Activated CD4-positive, alpha-beta T cell treated with anti-CD3 and anti-CD28 coated beads, Interleukin-2, amount 50 U/mL, for 24 hours (primary cell): ENCODE measurements at places on chromosomes 16 and 17.

DNA sequence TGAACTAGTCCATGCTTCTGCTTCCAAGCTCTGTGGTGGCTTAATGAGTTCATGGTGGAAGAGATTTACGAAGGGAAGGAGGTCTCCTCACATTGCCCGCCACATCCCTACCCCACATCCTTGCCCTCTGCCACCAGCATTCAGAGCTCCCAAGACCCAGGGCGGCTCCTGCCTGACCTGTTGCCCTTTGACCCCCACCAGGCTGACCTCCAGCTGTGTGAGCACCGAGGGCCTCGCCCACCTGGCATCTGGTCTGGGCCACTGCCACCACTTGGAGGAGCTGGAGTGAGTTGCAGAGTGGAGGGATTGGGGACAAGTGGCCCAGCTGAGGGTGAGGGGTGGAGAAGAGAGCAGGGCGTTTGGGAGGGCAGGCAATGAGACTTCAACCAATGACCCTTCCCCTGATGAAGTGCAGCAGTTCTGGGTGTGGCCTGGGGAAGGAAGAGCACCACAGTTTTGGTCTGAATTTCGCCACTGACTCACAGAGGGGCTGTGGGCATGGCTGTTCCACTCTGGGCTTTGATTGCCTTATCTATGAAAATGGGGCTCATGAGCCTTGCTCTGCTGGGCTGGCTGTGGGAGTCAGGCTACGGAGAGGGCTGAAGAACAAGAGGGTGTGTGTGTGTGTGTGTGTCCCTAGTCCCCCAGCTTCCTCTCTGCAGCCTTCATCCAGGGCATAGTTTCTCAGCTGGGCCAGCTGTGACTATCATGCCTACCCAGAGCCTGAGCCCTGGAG lies 22.6 kb upstream of the CPNE2 start:
- no peak for DNase-seq

GRCh38 chr16:88194397-88195268 lies 188.1 kb upstream of the ZNF469 start:
- DNase-seq = no peak

DNA sequence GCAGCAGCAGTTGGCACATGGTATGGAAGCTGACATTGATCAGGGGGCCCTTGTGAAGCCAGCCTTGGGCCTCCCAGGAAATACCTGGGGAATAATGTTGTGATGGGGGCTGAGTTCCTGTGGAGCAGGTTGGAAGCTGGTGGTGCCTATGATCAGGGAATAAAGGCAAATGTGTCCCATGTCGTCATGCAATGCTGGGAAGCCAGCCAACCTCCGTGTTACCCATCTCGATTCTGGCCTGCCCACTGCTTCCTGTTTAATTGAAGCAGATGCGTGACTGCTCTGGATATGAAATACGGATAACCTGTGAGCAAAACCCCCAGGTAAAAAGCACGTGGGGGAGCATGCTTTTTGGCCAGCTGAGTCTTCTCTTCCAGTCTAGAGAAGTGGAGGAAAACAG lies 580.4 kb upstream of the HSBP1 start:
- no peak for DNase-seq

GRCh38 chr16:554640-555365 lies 5.4 kb upstream of the PRR35 start:
- DNase-seq = no peak

GRCh38 chr16:60170196-60170595 lies 1436.1 kb upstream of the GOT2 start:
- DNase-seq = no peak

- DNase-seq = no peak
These were observed 16.7 kb downstream of the DNAJA3 start for GRCh38 chr16:4442371-4442770.

DNA sequence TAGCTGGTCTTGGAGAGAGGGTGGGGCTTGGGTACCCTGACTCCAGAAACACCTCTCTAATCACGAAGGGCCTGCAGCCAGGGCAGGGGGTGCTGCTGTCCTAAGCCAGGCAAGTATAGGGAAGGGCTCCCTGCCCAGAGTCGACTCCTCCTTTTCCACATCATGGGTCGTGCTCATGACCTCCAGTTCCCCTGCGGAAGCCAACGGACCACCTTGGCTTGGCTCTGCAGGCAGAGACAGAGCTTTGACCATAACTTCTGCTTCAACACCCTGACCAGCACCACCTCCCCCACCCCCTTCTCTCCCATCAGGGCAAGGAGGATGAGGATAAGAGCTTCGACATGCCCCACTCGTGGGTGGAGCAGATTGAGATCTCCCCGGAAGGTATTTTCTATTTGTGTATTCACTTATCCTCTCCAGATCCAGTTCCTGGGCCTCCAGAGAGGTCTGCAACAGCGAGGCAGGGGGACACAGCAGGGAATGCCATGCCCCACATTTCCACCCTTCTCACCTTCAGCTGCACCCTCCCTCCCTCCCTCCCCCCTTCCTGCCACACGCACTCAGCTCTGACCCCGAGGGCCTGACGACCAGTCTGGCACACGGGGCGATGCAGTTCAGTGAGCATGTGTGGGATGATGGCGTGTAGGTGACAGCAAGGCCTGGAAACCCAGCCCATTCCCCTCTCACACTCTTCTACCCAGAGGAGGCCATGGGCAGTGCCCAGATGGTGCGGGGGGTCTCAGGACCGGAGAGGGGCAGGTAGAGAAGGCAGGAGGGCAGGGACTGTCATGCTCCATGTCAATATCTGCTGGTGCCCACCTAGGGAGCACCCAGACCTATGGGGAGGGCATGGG lies 14.0 kb upstream of the KATNB1 start:
- no peak for DNase-seq

- DNase-seq = no peak
These were observed 26.8 kb upstream of the PMFBP1 start for GRCh38 chr16:72198771-72199201.

DNA sequence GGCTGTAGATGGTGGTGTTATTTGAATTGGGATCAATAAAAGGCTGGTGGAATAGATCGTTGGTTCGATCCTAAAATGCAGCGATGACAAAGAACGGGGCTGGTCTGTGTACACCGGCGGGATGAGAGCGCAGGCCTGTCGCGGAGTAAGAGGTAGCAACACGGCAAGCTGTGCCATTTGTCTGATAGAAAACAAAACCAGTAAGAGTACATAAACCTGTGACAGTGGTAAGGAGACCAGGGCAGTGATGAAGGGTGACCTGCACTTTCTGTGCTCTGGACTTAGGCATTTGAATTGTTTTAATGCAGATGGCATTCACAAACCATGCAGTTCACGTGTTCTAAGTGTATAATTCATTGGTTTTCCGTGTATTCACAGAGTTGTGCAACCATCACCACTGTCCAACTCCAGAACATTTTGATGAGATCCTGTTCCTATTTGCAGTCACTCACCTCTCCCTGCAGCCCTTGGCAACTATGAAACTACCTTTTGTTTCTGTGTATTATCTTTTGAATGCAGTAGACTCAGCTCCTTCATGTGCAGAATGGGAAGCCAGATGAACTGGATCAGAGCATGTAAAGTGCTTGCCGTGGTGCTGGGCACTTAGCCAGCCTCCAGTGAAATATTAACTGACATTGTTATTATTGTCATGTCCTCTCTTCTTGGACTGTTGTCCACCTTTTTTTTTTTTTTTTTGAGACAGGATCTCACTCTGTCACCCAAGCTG lies 286.1 kb downstream of the SNX29 start:
- no peak for DNase-seq

DNA sequence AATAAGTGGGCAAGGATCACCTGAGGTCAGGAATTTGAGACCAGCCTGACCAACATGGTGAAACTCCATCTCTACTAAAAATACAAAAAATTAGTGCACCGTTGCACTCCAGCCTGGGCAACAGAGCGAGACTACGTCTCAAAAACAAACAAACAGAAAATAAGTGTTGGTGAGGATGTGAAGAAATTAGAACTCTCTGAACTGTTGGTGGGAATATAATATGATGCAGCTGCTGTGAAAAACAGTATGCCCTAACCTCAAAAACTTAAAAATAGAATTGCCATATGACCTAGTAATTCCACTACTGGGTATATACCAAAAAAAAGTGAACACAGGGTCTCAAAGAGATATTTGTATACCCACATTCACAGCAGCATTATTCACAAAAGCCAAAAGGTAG lies 26.1 kb downstream of the GLG1 start:
- no peak for DNase-seq

DNA sequence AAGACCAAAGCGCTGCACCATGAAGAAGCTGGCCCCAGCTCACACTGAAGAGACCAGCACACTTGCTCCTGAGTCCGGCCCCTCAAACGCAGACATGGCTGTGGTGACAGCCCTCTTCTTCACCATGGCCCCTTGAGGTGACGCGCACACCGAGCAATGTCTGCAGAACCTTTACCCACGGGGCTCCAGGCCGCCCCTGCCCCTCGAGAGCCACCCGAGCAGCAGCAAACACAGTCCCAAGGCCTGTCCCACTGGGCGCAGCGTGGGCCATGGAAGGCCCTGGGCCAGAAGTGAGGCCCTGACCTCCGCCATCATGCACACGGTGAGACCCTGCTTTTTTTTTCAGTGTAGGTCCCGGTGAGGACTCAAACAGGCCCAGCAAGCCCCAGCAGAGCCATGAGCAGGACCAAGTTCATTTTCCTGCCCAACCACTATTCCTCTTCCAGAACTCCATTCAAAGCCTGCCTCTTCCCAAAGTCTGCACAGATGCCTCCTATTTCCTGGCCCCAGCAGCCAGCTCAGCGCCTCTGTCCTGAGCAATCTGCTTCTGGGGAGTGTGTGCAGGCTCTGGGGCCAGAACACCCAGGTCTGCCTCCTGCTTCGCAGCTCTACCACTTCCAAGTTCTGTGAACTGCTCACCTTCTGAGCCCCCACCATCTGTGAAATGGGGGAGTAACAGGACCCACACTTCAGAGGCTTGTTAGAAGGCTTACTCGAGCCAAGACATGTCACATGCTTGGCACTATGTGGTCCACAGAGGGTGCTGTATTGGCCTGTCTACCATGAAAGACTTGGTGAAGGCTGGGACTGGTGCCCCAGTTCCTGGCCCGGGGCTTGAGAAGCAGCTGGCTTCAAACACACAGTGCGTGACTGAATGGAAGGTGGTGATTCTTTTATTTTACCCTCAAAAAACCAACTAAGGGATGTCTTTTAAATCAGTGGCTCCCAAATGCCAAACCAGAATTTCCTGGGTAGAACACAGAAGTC lies 35.7 kb upstream of the GSG1L start:
- no peak for DNase-seq

- no peak for DNase-seq
These were observed 91.9 kb downstream of the RPTOR start for GRCh38 chr17:80636361-80637018.

GRCh38 chr17:17994271-17995069 lies 21.8 kb downstream of the DRC3 start:
- DNase-seq = no peak

DNA sequence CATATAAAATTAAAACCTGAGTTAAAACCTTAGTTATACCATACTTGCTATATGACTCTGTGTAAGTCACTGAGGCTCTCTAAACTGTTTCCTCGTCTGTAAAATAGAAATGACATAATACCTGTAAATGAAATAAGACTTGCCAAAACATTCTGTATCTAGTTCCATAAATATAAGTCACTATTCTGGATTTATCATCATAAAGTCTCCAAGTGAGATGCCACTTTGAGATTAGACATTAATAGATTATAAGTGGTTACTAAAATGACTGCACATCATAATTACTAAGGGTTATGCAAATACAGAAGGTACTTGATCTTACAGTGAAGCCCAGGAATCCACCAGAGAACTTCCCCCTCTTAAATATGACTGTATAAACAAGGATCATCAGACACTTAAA lies 12.0 kb upstream of the BRIP1 start:
- no peak for DNase-seq

DNA sequence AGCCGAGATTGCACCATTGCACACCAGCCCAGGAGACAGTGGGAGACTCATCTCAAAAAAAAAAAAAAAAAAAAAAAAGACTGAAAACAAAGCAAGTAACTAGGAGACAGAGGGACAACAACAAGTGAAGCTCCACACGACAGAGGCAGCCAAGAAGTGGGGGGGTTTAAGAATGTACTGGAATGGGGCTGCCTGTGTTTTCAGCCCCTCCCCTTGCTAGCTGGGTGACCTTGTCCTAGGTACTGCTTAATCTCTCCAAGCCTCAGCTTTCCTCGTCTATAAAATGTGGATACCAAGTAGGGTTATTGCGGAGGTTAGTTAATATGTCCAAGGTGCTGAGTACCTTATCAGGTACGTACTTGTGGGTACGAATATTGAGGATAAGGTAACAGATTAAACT lies 163.8 kb upstream of the CACNG5 start:
- DNase-seq = no peak

DNA sequence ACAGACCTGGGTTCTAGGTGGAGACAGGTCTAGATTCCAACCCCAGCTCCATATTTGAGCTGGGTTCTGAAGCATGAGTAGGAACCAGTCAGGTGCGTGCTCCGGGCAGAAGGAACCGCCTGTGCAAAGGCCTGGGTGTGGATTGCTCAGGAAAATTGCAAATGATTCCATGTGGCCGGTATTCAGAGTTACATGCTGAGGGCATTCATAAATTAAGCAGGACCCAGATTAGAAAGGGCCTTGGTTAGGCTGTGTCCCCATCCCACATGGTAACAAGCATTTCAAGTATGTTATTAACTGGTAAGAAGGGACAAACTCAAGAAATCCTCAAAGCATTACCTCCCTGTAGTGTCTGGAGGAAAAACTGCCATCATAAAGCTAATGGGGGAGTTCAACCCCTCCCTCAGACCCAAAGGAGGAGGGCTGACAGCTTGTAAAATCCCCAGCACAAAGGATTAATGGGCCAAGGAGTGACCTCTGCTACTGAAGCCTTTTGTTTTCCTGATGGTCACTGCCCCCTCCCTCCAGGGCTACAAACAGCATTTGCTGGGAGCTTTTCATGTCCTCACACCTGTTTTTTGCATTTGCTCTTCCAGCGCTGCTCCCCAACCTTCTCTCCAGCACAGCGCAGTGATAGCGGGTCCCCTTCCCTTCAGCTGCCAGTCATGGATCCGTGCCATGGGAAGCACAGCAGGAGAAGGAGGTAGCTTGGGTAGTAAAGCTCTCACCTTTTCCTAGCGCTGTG lies 218.0 kb downstream of the C16orf95 start:
- no peak for DNase-seq

DNA sequence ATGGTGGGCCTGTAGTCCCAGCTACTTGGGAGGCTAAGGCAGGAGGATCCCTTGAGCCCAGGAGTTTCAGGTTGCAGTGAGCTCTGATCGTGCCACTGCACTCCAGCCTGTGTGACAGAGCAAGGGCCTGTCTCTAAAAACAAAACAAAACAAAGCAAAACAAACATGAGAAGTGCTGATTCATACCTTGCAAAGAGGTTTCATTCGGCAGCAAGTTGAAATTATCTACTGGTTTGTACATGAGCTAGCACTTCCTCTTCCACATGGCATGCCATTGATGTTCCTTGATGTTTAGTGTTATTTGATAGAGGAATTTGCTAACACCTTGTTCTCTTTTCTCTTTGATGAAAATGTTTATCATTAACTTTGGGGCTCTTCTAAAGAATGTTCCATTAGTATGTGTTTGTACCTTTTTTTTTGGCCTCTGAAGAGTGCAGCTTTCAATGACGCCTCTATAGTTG lies 50.6 kb downstream of the SPECC1 start:
- no peak for DNase-seq

- DNase-seq = no peak
These were observed 72.5 kb upstream of the AXIN2 start for GRCh38 chr17:65633988-65634387.
